Right ventricle myocardium superior (tissue), 1 donor: ENCODE measurements at places on chromosomes 1 and 21. TPM values are rescaled to one million over a fixed set of nuclear protein-coding genes. Genes with fewer than 3 reads are reported as not detected.
A peak's percentile ranks its signal among the peaks of the same experiment; 100 is the strongest.

DNA sequence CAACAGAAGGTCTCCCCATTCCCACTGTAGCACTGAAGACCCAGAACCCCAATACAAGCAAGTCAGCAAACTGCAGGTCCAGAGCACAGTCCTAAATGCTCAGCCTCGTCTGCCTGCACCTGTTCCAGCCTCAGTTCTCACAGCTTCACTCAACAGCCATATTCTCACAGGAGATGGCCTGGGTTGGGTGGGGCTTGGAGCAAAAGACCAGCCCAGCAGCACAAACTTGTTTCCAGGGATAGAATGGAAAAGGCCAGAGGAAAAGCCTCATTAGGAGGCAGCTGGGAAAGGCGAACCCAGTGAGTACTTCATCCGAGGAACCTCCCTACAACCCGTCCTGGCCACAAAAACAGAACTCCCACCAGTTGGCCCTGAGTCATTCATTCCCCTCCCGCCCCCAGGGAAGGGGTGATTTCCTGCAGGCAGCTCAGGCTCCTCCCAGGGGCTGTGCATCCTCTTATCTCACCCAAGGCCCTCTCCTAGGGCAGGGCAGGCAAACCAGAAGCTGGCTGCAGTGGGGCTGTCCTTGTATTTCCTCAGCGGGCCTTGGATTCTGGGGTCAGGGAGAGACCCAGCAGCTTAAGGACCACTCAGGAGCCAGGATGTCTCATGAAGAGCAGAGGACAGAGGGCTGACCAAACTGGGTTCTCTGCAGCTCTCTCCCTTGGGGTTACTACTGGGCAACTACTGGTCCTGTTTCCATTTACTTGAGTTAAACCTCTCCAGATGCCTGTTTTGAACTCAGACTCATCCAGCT lies 7.4 kb upstream of the MPL start:
- DNase-seq: peak; percentile 70

DNA sequence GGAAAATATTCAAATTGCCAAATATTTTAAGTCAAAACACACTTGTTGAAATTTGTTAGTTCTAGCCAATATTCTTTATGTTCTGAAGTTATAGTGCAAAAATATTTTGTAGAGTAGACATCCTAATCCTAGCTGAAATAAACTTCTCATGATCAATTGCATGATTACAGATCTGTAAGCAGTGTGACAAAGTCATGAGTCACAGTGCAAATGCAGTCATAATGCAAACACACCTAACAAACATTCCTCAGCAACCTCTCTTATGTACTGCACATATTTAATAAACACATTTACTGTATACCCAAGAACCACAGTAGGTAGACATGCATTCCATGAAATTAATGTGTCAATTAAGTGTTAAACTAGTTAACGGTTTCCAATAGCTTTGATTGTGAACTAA lies 1857.4 kb downstream of the NCAM2 start:
- no peak for DNase-seq

GRCh38 chr1:7988576-7988975 lies 27.1 kb downstream of the PARK7 start:
- no peak for DNase-seq

DNA sequence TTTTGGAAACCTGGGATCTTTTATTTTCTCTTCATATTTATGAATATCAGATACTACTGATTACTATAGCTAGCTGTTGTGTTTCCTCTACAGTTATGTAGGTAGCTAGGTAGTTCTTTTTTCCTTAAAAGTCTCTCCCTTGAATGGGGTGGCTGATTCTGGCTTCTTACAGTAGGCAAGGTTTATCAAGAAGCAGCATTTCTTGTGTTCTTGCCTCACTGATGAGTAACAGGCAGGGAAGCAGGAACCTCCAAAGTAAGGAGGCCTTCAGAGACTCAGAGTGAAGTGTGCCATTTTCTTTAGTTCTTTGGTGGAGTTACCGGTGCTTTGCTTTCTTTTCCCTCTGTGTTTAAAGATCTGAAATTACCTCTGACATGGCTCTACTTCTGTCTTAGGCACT lies 56.0 kb downstream of the ZMYM4 start:
- DNase-seq: no peak

DNA sequence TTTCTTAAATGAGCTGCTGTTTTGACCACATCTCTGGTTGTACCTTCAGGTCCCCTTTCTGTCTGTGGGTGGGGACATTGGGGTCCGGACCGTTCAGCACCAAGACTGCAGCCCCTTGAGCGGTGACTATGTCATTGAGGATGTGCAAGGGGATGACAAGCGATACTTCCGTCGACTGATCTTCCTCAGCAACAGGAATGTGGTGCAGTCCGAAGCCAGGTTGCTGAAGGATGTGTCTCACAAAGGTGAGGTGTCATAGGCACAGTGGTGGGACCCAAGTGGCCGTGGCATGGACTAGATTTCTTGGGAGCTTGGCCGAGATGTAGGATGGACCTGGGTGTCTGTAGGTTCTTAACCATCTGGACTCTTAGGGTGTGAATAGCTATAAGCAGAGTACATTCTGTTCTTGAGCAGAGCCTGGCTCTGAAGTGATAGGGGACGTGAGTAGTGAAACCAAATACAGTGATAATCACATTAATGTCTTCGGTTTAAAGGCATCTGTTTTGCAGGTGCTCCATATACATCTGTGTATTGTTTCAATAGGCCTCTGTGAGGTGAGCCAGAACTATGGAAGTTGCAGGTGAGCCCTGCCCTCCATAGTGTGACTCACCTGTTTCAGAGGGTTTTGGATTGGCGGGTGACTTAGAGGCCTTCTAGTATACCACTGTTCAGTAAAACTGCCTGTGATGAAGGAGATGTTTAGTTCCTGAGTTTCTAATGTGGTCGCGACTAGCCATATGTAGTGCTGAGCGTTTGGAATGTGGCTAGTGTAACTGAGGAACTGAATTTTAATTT lies 6.4 kb downstream of the METTL13 start:
- no peak for DNase-seq

DNA sequence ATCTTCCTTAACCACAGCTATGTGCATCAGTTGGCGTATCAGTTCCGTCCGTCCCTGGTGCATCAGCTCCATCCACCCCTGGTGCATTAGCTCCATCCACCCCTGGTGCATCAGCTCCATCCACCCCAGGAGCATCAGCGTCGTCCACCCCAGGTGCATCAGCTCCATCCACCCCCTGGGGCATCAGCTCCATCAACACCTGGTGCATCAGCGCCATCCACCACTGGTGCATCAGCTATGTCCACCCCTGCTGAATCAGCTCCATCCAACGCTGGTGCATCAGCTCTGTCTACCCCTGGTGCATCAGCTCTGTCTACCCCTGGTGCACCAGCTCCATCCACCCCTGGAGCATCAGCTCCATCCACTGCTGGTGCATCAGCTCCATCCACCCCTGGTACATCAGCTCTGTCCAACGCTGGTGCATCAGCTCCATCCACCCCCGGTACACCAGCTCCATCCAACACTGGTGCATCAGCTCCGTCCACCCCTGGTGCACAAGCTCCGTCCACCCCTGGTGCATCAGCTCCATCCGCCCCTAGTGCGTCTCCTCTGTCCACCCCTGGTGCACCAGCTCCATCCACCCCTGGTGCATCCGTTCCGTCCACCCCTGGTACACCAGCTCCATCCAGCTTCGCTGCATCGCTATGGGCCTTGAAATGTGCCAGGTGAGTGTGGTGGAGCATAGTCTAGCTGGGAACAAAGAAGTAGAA lies 106.6 kb upstream of the ZBTB40 start:
- DNase-seq: no peak

- no peak for DNase-seq
These were observed 10.3 kb upstream of the HMGCS2 start for GRCh38 chr1:119778886-119779560.

- no peak for DNase-seq
These were observed 115.7 kb upstream of the ATP1A1 start for GRCh38 chr1:116257341-116257767.

- DNase-seq: no peak
These were observed 96.2 kb downstream of the ZMYM4 start for GRCh38 chr1:35364741-35365140.

DNA sequence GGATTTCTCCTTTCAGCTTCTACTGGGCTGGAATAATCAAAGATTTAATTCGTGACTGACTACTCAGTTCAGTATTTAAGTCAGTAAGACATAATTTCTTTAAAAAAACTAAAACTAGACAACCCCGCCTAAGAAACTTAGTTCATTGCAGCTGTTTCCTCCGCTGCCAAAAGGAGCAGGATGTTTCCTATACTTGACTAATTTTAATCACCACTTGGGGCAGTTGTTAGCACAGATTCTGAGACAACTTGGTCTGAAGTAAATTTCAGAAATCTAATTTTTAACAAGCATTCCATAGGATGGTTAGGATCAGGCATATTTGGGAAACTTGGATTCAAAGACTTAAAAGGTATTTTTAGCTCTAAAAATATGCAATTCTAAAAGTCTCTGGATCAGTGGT lies 34.0 kb downstream of the EPRS1 start:
- no peak for DNase-seq

DNA sequence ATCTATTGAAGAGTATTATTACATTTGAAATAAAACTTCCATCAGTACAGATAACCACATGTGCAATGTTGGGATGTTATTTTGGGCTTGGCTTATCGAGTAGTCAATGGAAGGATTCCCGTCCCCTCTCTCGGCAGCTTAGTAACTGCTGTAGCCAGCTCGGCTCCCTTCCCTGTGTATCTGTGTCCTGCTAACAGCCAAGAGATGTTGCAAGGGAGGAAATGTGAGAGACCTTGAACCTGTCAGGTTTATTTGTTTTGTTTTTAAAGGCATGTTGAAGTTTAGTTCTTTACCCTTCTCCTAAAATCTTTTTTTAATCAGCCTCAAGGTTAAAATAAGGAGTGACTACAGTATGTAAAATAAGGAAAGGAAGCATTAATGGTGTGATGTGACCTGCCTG lies 13.6 kb upstream of the TARS2 start:
- peak; percentile 57 for DNase-seq

DNA sequence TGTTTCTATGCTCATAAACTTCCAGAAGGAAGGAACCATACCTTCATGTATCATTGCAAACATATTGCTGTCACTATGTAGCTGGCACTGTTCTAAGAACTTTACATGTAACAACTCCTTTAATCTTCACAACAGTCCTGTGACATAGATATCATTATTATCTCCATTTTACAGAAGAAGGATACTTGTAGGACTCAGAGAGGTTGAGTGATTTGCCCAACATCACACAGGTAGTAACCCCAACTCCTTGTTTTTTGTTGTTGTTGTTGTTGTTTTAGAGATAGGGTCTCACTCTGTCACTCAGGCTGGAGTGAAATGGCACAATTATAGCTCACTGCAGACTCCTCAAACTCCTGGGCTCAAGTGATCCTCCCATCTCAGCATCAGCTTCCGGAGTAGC lies 7.6 kb upstream of the TRIT1 start:
- no peak for DNase-seq

DNA sequence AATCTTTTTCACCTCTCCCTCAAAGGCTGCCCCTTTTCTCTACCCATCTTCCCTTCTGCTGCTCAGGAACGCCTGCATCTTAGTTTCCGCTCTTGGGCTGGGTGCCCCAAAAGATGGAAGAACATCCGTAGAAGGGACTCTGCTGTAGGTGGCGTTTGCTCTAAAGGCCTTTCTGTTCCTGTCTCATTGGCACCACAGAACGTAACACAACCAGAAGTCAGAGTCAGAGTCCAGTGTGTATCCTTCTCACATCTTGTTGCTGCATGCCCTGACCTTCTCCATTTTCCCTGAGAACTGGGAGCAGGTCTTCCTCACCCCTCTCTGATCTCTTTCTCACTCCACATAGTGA lies 103.3 kb downstream of the RNF220 start:
- DNase-seq: no peak

GRCh38 chr1:200877839-200878551 lies 5.2 kb downstream of the GPR25 start:
- no peak for DNase-seq

- DNase-seq: no peak
These were observed 738.1 kb downstream of the ADGRL2 start for GRCh38 chr1:82538876-82539275.

DNA sequence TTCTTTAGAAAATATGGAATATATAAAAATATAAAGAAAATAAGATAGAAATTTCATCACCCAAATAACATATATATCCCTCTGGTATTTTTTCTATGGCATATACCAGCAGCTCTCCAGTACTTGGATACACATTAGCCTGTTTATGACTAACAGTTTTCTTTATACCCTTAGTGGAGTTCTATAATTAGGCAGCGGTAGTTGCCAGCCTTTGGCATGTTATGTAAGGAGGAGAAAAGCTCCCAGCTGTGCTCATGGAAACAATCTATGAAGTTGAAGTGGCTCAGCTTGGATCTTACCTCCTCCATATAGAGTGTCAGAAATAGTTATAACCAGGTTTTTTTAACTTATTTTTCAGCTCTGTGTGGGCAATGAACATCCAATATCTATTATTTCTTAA lies 1636.8 kb downstream of the AMY1C start:
- DNase-seq: no peak

DNA sequence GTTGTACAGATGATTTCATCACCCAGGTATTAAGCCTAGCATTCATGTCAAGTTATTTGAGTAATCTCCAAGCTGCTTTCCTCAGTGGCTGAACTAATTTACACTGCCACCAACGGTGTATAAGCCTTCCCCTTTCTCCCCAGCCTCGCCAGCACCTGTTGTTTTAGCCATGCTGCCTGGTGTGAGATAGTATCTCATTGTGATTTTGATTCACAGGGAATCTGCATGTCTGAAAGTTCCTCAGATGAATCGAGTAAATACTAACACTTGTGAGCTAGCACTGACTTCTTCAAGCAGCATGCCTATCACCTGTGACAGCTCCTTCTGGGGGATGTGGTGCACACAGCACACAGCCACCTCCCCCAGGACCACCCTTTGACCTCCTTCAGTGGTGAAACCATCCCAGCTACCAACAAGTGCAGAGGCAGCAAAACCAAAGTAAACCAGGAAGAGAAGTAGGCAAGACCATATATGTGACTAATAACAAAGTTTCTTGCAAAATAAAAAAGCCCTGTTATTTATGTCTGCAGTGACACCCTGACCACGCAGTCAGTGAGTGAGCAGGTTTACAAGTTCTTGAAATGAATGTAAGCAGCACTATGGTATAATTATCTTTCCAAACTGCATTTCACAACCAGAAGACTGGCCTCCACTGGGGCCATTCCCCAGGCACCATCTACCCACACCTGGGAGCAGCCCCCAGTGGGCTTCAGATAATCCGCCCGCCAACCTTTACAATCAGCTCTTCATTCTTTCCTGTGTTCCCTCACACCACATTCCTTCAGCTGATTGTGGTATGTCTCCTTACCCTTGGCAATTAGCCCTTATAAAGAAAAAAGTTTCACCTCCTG lies 173.8 kb downstream of the ETS2 start:
- DNase-seq: no peak

Gene LHX8
- total RNA-seq: not detected

Gene PLA2G2A
- total RNA-seq: 154 TPM

Gene SLFNL1
- 0.22 TPM for total RNA-seq

Gene C1orf226
- 5.3 TPM for total RNA-seq

Gene HTR6
- not detected for total RNA-seq

Gene CAMK1G
- not detected for total RNA-seq

Gene SDE2
- total RNA-seq: 9.4 TPM

Gene LAMC1
- total RNA-seq: 87.5 TPM

Gene NR1I3
- not detected for total RNA-seq

Gene CLDN17
- total RNA-seq: not detected

Gene CYYR1
- total RNA-seq: 24.7 TPM

Gene ARHGEF16
- 0.89 TPM for total RNA-seq

Gene CD52
- 4.4 TPM for total RNA-seq

Gene ADAM30
- total RNA-seq: not detected
